Anterior cingulate cortex (tissue), 58 donors: ENCODE measurements at places on chromosomes 11 and 22.

DNA sequence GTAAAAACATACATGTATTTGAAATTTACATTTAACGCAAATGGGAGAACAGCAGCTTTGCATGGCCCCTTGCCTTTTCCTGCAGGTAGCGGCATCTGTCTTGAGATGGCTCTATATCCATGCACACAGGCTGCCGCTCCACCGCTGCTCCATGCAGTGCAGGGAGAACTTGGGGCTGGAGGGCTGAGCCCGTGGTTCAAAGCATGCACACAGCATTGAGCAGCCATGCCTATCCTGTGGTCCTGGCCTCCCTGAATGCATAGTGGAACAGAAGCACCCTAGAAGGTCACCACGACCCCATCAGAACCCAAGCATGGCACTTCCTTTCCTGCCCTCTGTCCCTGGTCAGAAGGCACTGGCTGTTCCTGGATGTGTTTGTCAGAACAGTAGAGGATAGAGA, 35.0 kb upstream of the TP53I11 start:
- no peak for DNase-seq

DNA sequence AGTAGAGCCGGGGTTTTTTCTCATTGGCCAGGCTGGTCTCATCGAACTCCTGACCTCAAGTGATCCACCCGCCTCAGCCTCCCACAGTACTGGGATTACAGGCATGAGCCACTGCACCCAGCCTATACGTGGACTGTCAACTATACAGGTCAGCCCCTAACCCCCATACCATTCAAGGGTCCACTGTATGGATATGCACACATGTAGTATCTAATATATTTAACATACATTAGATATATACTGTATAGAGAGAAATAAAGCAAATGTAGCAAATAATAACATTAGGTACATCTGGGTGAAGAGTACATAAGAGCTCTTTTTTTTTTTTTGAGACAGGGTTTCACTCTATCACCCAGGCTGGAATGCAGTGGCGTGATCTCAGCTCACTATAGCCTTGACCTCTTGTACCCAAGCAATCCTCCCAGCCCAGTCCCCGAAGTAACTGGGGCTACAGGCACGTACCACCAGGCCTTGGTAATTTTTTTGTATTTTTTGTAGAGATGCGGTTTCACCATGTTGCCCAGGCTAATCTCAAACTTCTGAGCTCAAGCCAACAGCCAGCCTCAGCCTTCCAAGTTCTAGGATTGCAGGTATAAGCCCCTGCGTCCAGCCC, 1.5 kb upstream of the ATP5MGL start:
- DNase-seq: no peak

DNA sequence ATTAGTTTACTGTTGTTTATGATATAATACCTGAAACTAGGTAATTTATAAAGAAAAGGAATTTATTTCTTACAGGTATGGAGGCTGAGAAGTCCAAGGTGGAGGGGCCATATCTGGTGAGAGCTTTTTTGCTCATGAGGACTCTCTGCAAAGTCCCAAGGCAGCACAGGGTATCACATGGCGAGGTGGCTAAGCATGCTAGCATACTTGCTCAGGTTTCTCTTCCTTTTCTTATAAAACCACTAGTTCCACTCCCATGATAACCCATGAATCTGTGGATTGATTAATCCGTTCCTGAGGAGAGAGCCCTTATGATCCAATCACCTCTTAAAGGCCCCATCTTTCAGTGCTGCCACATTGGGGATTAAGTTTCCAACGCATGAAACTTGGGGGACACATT, 82.7 kb downstream of the PHF21A start:
- no peak for DNase-seq

GRCh38 chr11:71929491-71929890, 645 bp downstream of the RNF121 start:
- no peak for DNase-seq

DNA sequence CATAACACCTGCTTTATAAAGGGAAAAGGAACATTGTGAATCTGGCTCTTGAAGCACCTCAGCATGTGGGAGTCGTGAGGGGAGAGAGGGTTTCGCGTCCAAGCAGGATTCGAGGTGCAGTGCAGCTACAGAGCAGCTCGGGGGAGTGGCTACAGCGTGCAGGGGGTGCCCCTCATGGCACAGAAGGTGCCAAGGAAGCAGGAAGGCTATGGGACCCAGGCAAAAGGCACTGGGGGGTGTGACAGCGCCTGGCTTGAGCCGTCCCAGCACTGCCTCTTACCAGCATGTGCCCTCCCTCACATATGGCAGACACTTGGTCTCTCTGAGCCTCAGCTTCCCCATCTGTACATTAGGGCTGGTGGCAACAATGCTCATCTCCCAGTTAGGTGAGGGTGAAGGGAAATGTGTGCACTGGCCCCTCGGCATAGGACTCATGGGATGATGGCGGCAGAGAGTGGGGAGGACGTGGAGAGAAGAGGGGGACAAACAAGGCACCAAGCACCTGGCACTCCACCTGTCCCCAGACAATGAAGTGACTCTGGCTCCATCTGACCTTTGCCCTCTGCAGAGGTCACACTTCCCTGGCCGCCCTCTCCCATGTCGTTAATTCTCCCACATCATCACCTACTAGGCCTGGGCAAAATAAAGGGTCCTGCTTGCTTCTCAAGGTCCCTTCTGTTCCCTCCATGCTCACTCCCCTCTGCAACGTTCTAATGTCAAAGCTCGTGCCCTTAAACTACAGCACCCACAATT, 10.4 kb downstream of the TNKS1BP1 start:
- no peak for DNase-seq

GRCh38 chr11:128939591-128939990, 3.1 kb downstream of the TP53AIP1 start:
- DNase-seq: no peak

- DNase-seq: no peak
These were observed 53.8 kb downstream of the DENND5A start for GRCh38 chr11:9211322-9211721.

DNA sequence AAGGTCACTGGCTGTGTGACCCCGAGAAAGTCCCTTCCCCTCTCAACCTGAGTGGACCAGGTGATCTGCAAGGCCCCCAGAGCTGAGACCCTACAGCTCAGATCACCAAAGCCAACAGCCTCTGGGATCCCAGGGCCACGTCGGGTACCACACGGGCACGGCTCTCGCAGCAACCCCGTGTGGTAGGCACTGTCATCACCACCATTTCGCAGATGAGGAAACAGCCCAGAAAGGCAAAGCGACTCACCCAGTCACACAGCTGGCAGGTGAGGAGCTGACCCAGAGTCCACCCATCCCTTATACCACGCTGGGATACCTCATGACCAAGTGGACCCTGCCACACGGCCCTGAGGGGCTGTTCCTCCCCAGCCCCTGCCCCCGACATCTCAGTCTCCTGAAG, 2.8 kb downstream of the ATP5MGL start:
- DNase-seq: no peak

GRCh38 chr11:18736590-18737148, 10.7 kb upstream of the IGSF22 start:
- no peak for DNase-seq

DNA sequence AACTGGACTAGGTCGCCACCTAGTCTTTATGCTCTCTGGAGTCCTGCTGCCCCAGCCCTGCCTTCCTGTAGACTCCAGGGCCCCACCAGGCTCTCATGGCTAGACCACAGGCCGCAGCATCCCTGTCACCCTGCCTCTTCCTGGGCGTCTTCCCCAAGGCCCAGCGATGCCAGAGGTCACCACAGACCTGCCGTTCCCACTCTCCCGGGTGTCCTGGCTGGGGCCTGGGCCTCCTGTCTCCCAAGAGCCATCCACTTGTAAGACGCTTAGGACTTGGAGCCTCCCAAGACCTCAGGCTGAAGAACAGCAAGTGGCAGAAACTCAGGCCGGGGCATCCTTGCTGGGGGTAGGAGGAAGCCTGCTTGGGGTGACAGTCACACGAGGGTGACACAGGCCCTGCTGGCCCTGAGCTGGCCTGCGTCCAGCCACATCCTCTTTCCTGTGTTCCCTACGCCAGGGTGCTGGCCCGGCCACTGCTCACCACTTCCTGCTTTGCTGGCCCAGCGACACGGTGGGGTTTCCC, 2.0 kb upstream of the TCIRG1 start:
- DNase-seq: no peak

DNA sequence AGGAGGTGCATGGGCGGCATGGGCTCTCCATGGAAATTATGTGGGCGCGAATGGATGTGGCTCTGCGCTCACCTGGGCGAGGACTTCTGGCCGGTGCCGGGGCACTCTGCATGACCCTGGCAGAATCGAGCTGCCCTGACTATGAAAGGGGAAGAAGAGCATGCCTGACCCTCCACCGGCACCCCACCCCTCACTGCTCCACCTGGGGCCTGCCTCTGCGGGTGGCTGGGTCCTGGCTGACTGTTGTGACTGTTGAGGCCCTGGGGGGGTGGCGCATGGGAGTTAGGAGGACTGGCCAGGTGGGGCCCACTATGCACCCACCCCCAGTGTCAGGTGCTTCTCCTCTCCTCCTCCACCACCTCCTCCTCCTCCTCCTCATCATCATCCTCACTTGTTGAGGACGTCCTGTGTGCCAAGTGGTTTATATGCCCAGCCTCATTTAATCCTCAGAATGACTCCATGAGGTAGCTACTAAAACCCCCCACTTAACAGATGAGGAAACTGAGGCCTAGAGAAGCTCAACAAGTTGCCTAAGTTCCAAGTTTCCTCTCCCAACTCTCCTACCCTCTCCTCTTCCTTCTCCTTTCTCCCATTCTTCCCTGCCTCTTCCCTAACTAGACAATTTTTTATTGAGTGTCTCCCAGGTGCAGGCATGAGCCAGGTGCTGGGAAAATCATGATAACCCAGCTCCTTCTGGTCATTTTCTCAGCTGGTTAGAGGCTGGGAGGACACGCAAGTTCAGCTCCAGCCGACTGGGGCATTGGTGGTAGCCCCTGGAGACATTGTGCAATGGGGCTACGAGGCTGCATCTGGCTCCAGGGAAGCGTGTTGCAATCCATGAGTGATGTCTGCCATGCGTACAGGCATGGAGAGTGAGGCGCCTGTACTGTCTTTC, 2.3 kb downstream of the MYEOV start:
- DNase-seq: no peak

DNA sequence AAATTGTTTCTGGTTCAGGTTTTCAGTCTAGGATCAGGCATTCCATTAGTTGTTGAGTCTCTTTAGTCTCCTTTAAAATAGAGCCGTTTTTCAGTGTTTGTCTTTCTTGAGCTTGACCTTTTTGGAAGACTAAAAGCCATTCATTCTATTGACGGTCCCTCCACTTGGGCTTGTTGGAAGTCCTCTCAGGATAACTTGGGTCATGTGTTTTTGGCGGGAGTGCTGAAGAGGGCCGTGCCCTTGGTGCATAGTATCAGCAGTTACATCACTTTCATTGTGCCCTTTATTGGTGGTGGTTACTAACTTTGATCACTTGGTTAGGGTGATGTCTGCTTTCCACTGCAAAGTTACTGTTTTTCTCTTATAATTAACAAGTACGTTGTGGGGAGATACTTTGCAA, 20.8 kb downstream of the CECR2 start:
- no peak for DNase-seq

DNA sequence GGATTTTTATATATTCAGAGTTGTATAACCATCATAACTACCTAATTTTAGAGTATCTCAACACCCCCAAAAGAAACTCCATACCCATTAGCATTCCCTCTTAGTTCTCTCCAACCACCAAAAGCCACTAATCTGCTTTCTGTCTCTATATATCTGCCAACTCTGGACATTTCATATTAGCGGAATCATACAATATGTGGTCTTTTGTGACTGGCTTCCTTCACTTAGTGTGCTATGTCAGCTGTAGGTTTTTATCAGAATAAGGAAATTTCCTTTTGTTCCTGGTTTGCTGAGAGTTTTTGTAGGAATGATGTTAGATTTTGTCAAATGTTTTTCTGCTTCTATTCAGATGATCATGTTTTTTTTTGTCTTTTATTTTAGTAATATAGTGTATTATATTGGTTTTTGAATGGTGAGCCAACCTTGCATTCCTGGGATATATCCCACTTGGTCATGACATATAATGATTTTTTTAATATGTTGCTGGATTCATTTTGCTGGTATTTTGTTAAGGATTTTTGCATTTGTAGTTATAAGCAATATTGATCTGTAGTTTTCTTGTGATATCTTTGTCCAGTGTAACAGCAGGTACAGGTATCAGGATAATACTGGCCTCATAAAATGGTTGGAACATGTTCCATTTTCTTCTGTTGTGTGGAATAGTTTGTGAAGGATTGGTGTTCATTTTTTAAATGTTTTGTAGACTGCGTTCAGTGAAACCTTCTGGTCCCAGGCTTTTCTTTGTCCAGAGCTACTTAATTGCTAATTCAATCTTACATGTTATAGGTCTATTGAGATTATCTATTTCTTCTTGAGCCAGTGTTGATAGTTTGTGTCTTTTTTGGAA, 16.8 kb downstream of the DGCR8 start:
- DNase-seq: no peak

DNA sequence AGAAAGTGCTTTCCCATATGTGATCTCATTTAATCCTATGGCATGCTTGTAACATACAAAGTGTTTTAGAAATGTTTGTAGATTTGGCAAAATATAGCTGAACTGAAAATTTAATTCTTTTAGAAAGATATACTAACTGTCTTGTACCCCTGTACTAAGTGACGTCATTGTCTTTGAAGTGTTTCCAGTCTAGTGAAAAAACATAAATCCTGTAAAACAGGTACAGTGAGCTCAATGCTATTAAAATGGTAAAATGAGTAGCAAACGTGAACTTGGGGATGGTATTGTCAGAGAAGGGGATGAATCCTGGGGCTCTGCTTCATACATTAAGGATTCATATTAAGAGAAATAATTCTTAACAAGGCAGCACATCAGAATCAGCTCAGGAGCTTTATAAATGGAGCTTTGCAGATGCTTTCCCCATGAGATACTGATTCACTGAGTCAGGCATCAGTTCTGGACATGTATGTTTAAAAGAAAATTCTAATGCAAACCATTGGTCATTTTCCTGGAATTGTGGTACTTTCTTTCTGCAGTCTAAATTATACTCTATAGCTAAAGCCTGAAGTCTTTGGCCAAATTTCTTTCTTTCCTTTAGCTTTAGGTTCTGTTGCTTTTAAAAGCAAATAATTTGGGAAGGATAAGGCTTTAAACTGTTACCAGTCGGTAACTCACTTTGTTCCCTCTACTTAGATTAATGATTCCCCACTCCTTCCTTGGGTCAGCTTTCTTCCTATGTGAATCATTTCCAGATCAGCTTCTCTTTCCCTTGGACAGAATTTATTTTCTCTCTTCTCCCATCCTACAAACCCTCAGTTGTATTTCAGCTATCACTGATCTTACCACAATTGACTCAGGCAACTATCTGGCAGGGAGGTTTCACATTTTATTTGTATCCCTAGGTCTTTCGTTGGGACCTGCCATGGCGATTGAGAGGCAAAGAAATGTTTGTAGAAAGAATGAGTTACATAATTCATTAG, 57.5 kb upstream of the DDI1 start:
- DNase-seq: no peak

DNA sequence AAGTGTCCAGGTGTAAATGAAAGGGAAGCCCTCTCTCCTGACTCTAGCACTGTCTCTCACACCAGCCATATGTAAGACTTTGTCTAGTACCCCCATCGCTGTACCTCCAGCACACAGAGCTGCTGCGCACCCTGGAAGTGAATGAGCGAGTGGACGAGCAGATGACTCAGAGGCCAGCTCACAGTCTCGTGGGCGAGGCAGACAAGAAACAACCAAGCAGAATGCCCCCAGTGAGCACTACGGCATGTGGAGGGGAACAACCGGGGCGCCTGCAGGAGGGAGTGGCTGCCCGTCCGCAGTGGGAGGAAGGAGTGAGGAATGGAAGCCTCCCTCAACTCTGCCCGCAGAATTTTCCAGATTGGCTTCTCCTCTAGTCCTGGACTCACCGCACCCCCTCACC, 46.4 kb downstream of the MCM5 start:
- DNase-seq: no peak
